ENCODE measurements at places on chromosomes 5 and 9.

GRCh38 chr5:133941456-133942196 is 26.8 kb downstream of the C5orf15 start:
- DNase-seq: no peak

- no peak for DNase-seq
Observed at GRCh38 chr9:134495881-134496412, 145.7 kb upstream of the COL5A1 start.

- no peak for DNase-seq
Observed at GRCh38 chr9:121878271-121878822, 214.8 kb downstream of the TTLL11 start.

DNA sequence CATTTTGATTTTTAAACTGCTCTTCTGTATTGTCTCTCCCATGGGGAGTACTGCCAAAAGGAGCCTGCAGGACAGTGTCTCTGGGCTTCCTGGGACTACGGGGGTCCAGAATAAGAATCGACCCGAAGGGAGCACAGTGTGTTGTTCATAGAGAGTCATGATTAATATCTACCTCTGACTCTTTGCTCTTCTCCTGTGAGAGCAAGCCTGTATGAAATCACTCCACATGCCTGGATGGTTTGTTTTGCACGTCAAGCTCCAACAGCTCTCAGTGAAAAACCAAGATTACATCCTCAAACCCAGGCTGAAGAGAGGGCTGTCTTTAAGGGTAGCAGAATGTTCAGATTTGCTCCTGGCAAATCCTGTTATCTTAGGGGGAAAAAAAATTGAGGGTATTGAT is 1860.0 kb upstream of the WWC1 start:
- DNase-seq: no peak

- no peak for DNase-seq
Observed at GRCh38 chr9:99005651-99006050, 61.9 kb downstream of the COL15A1 start.

DNA sequence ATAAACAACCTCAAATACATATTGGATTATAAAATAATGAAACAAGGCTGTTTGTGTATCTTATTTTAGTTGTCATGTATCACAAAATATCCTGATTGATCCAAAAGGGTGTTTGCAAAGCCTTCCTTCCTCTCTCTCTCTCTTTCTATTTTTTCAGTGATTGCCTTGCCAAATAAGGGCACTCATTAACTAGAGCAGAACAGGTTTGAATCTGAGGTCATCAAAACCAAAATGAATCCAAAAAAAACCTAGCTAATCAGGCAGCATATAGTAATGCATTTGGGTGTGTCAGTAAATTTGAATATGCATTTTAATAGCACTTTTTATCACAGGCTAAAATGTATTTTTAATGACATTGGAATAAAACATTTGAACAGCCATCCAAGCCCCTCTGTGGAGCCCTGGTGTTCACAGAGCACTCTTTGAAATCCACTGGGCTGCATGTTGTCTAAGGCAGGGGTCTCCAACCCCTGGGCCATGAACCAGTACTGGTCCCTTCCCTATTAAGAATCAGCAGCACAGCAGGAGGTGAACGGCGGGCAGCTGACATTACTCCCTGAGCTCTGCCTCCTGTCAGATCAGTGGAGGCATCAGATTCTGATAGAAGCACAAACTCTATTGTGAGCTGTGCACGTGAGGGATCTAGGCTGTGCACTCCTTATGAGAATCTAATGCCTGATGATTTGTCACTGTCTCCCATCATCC is 171.8 kb upstream of the RAI14 start:
- DNase-seq: no peak

DNA sequence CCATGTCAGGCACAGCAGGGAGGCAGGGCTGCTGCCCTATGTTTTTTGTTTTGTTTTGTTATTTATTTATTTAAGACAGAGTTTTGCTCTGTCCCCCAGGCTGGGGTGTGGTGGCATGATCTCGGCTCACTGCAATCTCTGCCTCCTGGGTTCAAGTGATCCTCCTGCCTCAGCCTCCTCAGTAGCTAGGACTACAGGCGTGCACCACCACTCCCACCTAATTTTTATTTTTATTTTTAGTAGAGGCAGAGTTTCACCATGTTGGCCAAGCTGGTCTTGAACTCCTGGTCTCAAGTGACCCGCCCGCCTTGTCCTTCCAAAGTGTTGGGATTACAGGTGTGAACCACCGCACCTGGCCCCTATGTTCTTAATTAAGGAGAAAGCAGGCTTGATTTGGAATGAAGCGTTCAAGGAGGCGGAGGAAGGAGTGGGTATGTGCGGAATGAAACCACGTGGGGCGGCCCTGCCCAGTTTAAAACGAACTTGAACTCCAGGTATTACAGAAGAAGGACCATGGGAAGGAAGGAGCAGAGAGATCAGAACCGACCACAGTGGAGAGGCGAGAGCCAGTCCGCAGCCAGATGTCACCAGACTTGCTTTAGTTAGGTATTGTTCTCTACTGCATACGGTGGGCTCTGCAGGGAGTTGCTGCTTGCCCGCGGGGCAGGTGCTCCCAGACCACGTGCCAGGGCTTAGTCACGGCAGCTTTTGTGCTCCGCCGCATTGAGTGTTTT is 34.9 kb upstream of the EPB41L4B start:
- no peak for DNase-seq

Data from B cell (primary cell).